ENCODE measurements at places on chromosomes 16 and 17. TPM values are rescaled to one million over a fixed set of nuclear protein-coding genes. Genes with fewer than 3 reads are reported as not detected.

DNA sequence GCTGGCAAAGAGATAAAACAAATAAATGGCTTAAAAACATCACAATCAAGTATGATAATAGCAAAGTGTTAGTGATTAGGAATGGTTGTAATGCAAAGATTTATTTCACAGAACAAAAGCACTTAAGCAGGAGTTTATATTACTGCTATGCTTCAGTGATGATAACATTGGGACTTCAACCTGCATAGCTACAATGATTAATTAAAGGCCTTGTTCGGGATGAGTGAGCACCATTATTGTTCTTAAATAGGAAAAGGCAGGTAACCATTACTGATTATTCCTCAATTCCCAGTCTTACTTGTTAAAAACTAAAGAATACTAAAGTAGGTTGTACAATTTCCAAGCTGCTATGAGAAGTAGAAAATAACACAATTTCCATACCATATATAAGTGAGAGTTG, 1247.5 kb upstream of the CDH8 start:
- DNase-seq = no peak

GRCh38 chr17:78359321-78359996, 418 bp downstream of the SOCS3 start:
- DNase-seq = no peak

DNA sequence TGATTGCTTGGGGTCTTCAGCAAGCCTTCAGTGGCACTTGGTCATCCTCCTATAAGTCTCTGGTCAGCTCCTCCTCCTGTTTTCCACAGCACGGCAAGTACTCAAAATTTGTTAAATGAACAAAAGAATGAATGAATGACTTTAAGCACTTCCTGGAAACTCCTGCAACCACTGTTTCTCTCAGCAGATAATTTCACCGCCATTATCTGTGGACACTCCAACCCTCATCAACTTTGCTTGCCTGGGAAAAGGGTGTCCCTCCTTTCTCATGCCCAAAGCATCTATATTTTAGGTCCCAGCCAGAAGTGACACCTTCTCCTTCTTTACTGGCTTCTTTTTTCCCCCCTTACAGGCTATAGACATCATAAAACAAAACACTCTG, 4.4 kb downstream of the PROCA1 start:
- DNase-seq = no peak

- no peak for DNase-seq
Measured at GRCh38 chr17:34366010-34366409, 3.0 kb upstream of the CCL1 start.

DNA sequence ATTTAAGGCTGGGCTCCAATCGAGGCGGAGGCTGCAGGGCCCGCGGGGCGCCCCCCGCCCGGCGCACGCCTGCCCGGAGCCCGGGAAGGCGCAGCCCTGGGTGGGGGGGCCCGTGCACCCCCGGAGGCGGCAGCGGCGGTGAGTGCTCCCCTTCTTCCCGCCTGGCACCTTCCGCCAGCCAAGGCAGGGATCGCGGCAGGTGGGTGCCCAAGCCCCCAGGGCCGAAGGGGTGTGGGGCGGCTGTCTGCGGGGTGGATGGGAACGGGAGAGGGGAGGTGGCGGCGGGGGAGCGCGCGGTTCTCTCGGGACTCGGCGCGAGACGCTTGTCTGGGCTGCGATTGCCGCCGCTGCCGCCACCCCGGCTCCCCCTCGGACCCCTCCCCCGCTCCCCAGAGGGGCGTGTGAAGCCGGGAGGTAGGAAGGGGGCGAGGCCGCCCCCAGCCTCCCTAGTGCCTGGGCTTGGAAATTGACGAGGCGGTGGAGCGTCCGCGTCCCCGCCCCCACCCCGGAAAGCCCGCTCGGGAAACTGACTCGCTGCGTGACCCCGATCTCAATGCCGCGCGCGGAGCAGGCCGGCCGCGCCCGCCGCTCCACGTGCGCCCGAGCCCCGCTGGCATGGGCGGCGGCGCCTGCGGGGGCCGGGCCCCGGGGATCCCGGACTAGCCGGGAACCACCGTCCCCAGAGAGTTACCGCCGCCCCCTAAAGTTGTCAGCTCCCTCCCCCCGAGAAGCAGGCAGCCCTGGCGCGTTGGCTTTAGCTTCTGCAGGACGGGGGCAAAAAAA, 231.5 kb downstream of the MRTFB start:
- no peak for DNase-seq

DNA sequence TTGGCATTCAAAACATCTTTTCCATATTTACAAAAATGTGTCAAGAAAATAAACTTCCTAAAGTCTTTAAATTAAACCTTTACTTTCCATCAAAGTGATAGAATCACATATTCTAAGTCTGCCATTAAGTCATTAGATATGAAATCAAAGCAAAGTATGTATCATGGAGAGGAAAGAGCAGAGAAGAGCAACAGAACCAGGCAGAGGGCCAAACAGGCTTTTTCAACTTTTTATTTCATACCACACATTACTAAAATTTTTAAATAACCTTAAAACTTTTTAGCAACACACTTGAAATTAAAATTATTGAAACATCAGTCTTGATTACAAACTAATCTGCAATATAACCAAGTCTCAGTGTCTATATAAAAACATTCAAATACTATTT, 13.8 kb downstream of the SIAH1 start:
- DNase-seq = no peak

GRCh38 chr16:17476414-17477259, 5.9 kb upstream of the XYLT1 start:
- no peak for DNase-seq

DNA sequence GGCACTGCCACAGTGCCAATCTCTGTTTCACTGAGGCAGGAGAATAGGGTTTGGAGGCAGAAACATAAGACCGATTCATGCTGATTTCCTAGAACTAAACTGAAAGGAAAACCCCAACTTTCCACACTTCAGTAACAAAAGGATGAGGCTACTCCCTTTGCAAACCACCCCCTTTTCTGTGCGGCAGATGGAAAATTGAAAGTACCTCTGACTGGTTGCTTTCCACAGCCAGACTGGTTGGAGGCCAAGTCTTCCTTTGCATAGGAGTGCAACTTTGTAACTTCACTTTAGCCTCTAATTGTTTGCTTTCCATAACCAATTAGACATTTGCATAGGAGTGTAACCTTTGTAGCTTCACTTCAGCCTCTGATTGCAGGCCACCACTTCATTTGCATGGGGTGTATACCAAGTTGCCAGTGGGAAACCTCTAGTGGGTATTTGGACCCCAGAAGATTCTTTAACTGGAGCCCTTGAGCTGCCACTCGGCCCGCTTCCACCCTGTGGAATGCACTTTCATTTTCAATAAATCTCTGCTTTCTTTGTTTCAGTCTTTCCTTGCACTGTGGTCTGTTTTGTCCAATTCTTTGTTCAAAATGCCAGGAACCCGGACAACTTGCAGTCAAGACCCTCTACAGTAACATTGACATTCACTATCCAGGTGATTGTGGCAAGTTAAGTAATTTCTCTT, 252.0 kb downstream of the UTP18 start:
- DNase-seq = no peak

- DNase-seq = no peak
Measured at GRCh38 chr17:3879186-3879585, 13.7 kb downstream of the CAMKK1 start.

DNA sequence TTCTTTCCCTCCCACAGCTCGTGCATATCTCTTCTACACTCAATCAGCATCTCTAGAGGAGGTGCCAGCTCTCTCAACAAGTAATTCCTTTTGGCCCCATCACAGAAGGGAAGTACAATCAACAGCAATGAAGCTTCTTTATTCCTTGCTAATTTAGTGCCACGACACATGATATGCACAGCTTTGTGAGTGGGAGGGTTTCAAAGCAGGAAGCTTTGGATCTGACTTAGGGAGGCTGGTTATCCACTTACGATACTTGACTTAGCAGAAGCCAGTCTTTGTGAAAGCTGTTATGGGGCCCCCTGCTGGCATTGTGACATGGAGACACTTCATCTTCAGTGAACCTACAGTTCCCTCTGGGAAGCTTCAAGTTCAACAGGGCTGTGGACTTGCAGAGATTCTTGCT, 81.0 kb downstream of the TMEM100 start:
- peak; percentile 46 for DNase-seq

DNA sequence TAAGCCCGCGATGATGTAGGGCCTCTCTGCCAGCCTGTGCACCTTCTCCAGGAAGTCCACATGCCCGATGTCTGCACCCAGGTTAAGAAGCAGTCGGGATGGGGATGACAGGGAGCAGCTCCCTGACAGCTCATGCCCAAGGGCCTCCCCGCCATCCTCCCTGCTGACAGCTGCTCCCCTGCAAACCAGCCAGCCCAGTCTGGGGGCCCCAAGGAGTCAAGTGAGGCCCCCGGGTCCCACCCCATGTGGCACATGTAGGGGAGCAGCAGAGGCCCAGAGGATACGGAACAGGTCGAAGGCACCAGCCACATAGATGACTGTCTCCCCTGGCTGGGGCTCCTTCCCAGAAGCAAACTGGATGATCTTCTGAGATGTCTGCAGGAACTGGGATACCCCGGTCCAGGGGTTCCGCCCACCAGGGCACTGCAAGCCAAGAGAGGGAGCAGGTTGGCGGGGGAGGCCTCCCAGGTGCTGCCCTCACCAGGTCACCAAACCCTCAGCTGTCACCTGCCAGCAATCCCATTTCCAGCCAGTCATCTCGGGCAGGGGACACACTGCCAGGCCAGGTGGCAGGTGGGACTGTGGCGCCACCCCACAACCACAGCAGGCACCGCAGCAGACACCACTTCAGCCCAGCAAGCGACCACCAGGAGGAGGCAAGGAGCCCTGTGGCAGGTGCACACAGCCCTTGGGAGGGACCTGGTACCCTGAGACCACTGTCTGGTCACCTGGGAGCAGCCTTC, 4.6 kb downstream of the PCYT2 start:
- DNase-seq = no peak

GRCh38 chr16:58225965-58226602, 28.2 kb upstream of the CSNK2A2 start:
- no peak for DNase-seq

DNA sequence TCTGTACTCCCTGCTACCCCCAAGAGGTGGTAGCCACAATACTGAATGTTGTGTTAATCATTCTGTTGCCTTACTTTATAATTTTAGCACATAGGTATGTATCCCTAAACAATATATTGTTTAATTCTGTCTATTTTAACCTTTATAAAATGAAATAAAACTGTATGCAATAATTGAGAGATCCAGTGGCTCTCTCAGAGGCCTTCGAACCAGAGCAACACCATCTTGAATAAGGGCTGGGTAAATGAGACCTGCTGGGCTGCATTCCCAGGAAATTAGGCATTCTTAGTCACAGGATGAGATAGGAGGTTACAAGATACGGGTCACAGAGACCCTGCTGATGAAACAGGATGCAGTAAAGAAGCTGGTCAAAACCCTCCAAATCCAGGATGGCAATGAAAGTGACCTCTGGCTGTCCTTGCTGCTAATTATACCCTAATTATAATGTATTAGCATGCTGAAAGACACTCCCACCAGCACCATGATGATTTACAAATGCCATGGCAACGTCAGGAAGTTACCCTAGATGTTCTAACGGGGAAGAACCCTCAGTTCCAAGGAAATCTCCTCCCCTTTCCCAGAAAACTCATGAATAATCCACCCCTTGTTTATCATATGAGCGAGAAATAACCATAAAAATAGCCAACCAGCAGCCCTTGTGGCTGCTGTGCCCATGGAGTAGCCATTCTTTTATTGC, 2.0 kb upstream of the CANT1 start:
- peak; percentile 62 for DNase-seq

DNA sequence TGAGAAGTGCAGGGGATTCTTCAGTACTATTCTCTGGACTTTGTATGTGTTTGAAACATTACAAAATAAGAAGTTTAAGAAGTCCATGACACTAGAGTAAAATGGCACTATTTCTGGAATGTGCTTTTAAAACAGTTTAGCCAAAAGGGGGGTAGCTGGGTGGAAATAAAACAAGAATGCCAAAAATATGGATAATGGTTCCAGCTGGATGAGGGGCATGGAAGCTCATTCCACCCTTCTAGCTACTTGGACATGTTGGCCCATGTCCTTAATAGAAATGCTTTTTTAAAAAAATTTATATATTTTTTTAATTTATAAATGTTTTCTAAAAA, 13.1 kb downstream of the ZC3H7A start:
- DNase-seq = no peak

The CDK5RAP3 gene
- total RNA-seq = 75.8 TPM

The ST6GALNAC2 gene
- 0.66 TPM for total RNA-seq

The YPEL2 gene
- 78.8 TPM for total RNA-seq

The HOXB13 gene
- not detected for total RNA-seq

The NPIPA3 gene
- total RNA-seq = 0.26 TPM

The ODAD4 gene
- total RNA-seq = 0.13 TPM

The PRR35 gene
- total RNA-seq = not detected

The CCL14 gene
- total RNA-seq = 21.8 TPM

All from pulmonary artery endothelial cell (primary cell).